ENCODE measurements at places on chromosomes 7 and 10.

- DNase-seq = no peak
These were observed 198.9 kb downstream of the ETV1 start for GRCh38 chr7:13790611-13791010.

DNA sequence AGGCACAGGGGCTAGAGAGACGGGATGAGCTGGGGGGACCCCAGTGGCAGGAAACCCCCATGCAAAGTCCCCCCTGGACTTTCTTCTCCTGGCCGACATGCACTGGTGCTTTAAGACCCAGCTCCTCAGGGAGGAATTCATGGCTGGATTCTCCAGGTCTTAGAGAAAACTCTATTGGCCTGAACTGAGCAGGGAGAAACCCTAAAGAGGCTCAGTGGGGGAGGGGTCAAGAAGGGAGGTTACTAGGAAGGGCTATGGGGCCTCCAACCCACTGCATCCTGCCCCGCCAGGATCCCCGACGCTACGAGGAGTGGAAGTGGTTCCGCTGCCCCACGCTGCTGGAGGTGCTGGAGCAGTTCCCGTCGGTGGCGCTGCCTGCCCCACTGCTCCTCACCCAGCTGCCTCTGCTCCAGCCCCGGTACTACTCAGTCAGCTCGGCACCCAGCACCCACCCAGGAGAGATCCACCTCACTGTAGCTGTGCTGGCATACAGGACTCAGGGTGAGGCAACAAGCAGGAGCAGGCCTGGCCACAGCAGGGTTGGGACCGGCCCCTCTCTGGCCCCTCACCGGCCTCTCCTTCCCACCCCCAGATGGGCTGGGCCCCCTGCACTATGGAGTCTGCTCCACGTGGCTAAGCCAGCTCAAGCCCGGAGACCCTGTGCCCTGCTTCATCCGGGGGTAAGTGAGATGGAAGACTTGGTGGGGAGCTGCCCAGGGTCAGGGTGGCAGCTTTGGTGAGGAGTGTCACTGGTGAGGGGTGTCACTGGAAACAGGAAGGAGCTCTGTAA is 13.8 kb downstream of the ATG9B start:
- no peak for DNase-seq

GRCh38 chr7:21383227-21384220 is 44.4 kb upstream of the SP4 start:
- no peak for DNase-seq

DNA sequence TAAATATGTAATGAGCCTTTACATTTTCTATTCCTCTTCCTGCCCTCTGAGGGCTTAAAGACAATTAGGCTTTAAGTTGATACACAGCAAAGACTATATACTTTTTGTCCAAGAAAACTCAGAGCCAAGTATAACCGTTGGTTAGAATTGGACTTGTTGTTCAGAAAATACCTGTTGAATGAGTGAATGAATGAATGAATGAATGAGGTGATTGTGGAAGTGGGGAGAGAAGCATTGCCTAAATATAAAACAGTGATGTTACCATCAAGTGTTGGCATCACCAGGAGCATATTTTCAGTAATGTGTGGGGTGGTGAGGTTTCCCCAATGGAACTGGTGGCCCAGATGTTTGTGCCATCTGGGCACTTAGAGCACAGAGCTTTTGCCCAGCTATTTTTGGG is 106.9 kb downstream of the AOAH start:
- DNase-seq = no peak

GRCh38 chr10:125775491-125776106 is at the start of gene MMP21:
MMP21 (minus strand) TSS chr10:125775821; CDS start chr10:125775821, 0 bp downstream.
- no peak for DNase-seq

GRCh38 chr10:87635498-87636312 is 24.0 kb upstream of the PAPSS2 start:
- no peak for DNase-seq

DNA sequence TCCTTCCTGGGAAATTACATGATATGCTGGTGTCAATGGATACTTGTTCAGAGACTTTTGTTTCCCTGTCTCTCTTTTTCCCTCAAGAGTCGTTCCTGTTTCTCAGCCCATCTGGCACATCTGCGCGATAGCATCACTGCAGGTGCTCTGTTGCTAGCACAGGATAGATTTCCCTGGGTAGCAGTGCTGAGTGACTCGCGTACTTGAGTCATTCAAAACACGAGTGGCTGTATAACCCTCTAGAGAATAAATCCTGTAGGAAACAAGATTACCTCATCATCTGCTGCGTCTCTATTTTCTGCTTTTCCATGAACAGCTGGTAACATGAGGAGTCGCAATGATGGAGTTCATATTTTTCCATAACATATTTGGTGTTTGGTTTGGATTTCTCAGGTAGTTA is 452.0 kb upstream of the FZD8 start:
- DNase-seq = no peak

GRCh38 chr10:119333146-119333792 is 125.9 kb downstream of the GRK5 start:
- DNase-seq = no peak

- no peak for DNase-seq
These were observed 99.0 kb upstream of the ITGB1 start for GRCh38 chr10:33056828-33057596.

DNA sequence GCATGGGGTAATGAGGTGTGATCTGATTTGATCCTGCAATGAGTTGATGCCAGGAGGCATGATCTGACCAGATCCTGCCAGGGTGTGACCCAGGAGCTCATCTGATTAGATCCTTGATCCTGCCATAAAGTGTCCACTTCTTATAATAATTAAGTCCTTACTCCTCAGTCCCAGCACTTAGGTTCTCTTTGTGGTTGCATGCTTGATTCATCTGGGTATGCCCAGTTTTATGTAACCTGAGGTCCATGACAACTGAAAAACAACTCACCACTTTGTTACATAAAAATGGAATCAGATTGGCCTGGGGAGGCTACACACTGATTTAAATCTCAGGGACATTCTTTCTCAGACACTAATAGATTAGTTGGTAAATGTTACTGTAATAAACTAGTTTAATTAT is 19.1 kb downstream of the ACADSB start:
- DNase-seq = no peak

DNA sequence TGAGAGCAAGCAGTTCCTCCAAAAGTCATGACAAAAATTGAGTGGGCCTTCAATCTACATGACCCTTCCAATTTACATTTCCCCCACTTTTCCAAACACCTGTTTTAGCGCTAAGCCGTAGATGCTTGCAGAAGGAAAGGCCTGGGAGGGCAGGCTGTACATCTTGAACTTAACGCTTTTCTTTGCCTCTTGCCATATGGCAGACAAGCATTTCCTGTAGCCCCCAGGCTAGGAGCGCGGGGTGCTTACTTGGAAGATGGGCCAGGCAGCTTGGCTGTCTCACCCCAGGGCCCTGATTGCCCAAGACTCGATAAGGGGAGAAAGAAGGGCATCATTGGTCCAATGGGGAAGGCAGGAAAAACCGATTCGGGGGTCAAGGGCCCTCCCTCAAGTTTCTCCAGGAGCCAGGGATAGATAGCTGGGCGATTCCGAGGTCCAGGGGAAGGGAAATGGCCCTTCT is 1.8 kb downstream of the HOXA10 start:
- no peak for DNase-seq

GRCh38 chr10:17801507-17801906 is 7.6 kb upstream of the MRC1 start:
- no peak for DNase-seq

DNA sequence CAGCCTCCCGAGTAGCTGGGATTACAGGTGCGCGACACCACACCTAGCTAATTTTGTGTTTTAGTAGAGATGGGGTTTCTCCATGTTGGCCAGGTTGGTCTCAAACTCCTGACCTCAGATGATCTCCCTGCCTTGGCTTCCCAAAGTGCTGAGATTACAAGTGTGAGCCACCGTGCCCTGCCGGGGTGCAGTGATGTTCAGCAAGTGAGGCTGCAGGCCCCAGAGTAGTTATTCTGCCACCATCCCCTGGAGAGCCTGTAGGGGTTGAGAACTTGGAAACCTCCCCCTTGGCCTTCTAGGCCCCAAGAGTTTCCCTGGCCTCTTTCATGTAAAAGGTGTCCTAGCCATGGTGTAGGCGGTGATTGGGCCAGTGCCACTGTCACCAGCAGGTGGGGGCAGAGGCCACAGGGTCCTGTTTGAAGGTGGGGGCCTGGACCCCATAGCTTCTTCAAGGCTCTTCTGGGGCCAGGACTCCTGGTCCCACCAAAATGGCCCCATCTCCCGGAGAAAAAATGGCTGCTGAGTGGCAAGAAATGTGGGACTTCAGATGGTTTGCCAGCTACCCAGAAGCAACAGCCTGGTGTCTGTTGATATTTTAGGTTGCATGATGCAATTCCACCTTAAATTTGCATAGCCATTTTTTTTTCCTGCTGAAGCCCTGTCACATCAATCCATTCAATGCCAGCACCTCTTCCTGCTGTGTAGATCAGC is 25.5 kb upstream of the INMT start:
- DNase-seq = no peak

DNA sequence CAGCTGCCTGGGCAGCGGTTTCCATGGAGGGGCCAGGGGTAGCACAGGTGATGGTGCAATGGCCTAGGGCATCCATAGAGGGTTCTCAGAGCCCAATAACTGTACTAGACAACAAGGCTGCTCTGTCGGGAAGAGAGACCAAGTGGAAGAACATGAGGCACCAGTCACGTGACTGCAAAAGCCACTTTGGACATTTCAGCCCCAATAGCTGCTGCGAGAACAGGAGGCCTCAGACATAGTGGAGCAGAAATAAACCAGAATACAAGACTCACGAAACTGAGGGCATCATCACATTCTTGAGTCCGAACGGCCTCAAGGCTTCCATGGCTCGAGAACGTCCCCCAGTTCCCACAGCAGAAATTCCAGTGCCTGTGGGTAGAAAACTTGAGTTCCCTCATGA is 32.3 kb upstream of the FIS1 start:
- DNase-seq = no peak

GRCh38 chr7:142579946-142580345 is 169.3 kb upstream of the PRSS1 start:
- no peak for DNase-seq

GRCh38 chr7:106870983-106871410 is 5.9 kb downstream of the PIK3CG start:
- DNase-seq = no peak

DNA sequence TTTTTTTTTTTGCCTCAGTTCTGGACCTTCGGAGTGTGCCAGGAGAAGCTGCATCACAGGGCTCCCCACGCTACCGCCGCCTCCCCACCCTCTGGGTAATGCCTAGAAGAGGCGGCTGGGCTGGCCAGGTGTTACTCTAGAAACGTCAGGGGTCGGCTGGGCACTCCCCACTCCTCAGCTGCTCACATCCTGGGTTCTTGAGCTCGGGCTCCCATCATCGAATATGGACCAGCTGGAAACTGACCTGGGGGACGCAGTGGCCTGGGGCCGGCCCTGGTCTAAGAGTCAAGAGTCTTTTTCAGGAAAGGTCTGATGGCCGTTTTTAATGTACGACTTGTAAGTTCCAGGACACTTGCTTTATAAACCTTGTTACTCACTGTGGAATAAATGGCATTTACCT is 326.5 kb downstream of the WDR37 start:
- no peak for DNase-seq

GRCh38 chr7:155809332-155809946 is 2.8 kb downstream of the SHH start:
- DNase-seq = no peak

GRCh38 chr10:30816159-30816819 is 186.7 kb upstream of the LYZL2 start:
- no peak for DNase-seq

- no peak for DNase-seq
These were observed 11.3 kb upstream of the TRDMT1 start for GRCh38 chr10:17212802-17213221.

- no peak for DNase-seq
These were observed 11.1 kb downstream of the FOXK1 start for GRCh38 chr7:4693152-4693551.

GRCh38 chr7:122803323-122803722 is 82.9 kb downstream of the CADPS2 start:
- DNase-seq = no peak

DNA sequence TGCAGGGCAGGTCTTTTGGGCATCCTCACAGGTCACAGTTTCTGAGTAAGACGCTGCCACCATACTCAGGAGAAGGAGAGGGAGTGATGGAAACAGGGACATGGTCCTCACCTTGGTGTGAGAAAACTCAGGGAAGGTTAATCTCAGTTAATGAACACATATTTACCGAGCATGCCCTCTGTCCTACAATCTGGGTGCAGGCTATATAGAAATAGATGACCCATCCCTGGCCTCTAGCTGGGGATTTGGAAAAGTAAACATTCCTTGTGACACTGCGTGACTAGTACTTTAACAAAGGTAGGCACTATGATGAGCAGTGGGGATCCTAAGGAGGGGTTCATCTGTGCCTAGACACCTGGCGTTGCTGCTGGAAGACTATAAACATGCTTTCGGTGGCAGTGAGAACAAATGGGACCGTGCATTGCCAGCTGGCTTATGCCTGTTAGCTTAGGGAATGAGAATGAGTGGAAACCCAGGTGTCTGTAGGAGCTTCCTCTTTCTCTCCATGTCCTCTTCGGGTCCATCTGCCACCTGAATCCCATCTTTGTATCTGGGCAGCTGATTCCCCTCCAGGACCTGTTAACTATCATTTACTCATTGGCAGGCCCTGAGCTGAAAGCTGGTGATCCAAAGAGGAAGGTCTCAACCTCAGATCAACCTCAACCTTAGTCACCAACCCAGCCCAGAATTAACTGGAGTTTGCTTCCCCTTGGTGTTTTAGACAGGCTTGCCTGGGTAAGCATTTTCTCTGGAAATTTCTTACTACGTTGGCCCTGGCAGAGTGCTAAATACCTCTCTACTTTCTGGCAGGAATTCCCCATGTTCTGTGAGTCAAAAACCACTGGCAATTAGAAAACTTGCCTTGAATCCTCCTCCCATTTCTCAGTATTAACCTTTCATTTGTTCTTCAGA is 794 bp downstream of the MBL2 start:
- DNase-seq = no peak

GRCh38 chr7:120760050-120760449 is 97.9 kb downstream of the TSPAN12 start:
- DNase-seq = no peak

DNA sequence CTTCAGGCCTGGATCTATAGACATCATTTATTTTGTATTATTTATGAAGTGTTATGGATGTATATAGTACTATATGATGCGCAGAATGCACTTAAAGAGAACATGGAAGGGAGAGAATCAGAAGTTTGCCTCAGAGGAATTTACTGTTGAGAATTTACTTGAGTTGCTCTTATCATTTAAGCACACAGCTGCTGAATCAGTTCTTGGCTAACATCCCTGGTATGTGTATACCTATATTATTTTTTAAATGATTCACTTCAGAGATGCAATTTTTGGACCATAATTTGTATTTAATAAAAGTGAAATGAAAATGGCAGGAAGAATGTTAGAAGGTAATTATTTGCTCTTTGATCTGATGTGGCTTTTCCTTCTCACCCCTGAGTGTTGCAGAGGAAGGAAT is 191.6 kb downstream of the BICC1 start:
- DNase-seq = no peak

DNA sequence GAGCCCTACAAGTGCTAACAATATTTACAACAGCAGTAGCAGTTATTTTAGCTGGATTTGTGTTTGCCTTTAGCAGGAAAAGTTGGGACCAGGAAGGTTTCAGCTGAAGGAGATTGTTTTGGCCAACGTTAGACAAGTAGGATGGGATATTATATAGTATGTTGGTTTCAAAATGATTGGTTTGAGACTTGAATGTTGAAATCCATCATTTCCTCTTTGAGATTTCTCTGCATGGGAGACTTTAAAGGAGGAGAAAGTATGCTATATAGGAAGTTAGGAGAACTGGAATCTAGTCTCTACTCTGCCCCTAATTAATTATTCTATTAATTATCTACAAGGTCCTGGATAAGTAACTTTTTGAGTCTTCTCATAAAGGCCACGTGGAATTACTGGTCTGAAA is 263.8 kb downstream of the PTEN start:
- no peak for DNase-seq

GRCh38 chr10:2165771-2166460 is 428.6 kb upstream of the ADARB2 start:
- DNase-seq = no peak
